ENCODE measurements at places on chromosomes 16 and 17. TPM values are rescaled to one million over a fixed set of nuclear protein-coding genes. Genes with fewer than 3 reads are reported as not detected.
A peak's percentile ranks its signal among the peaks of the same experiment; 100 is the strongest.

Gene NDUFAB1
- total RNA-seq, result 78.9 TPM

Gene KIF2B
- not detected for total RNA-seq

Gene GCGR
- total RNA-seq, result not detected

Gene CCDC144A
- 10.3 TPM for total RNA-seq

Gene PDIA2
- total RNA-seq, result 0.43 TPM

Gene SLC26A11
- total RNA-seq, result 12.5 TPM

Gene PRSS8
- under 0.01 TPM for total RNA-seq

DNA sequence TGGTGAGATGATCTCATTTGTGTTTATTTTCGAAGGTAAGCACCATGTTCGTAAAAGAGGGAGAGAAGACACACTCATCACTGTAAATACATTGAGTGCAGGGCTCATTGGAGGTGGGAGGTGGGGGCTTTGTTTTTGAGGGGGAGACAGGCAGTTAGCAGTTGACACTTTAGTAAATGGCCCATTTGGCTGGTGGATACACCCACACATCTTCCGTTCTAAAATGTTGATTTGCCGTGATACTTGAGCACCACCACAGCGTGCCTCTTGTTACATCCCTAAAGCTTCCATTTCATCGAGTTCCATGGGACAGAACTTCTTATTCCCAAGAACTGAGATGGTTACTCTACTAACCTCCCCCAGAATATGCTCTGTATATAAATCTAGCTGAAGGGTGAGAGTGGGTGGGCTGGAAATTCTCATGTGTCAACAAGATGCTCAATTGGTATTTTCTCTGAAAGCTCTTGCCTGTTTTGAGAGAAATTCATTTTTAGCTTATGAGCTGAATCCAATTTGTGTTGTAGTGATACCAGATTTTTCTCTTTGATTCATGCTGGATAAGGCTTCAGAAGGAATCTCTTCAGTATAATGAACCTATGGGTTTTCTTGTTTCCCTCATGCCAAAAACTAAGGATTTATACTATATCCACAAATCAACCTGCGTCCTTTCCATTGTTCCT is 314.3 kb downstream of the RBFOX1 start:
- no peak for DNase-seq

DNA sequence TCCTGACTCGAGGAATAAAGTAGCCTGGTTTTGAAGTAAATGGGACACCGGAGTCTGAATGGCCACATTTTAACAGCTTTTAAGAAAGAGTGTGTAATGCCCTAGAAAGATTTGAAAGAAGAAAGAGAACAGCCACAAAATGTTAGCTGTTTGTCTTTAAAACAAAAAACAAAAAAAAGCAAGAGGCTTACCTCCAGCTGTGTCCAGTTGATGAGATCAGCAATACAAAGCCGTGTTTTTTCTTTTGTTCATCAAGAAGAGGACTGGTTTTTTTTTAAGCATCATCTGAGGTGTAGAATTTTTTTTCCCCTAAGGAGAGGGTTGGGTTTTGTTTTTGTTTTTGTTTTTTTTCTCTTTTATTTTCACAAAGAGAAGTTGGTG is 58.8 kb downstream of the NKD1 start:
- DNase-seq, result no peak

GRCh38 chr17:36697903-36698530 is 96.6 kb downstream of the MRM1 start:
- peak; percentile 13 for DNase-seq

DNA sequence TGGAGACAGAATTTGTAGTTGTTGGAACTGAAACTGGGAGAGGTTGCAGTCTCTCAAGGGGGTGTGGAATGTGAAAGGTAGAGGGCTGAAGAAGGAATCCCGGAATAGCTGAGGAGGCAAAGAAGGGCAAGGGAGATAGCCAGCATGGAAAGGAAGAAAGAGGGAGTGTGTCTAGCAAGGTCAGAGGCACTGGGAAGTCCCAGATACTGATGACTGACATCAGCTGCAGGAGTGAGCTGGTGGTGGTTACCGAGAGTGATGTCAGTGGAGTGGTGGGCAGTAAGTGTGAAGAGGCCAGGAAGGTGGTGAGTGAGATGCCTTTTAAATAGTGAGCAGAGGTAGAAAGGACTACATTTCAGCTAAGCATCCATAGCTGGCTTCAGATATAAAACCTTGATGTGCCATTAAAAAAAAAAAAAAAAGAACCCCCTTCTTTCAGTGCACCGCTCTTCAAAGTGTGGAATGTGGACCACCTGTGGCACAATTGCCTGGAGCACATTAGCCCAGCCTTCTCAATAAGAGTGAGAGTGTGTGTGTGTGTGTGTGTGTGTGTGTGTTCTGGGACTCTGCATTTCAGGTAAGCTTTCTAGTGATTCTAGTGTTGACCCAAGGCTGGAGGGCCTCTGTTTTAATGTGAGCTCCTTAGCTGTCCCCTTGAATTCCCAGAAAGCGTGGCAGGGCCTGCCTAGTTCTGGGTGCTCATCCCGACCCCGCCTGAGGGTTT is 8.5 kb downstream of the PRMT7 start:
- no peak for DNase-seq

- DNase-seq, result no peak
These were observed 4.0 kb downstream of the ALG1 start for GRCh38 chr16:5075637-5076036.

DNA sequence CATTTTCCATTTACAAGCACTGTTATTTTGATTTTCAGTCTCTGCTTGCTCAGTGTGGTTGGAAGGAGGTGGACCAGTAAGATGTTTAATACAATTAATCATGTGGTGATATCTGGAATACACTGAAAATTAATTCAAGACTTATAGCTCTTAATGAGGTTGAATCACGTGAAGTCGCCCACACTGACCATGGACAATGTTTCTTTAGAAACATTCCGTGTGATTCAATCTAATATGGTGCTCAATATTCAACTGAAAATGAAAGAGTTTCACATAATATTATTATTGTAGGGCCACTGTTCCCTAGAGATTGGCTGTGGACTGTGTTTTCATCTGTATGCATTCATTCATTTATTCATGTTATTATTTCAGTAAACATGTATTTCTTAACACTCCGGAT is 45.2 kb upstream of the MAF start:
- no peak for DNase-seq

DNA sequence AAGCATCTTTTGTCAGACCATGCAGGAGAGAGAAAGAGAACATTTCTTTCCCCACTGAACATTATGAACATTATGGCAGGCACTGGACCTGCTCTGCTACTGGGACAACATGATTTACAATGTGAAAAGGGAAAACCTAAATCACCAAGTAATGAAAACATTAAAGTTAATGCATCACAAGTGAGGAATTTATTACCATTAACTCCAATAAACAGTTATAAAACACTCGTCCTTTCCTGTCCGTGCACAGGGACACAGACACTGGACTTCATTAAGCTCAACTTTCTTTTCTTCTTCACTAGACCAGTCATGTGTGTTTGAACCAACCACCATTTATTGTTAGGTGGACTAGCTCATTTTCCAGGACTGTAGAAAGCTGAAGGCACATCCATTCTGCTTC is 95.4 kb downstream of the SNX11 start:
- no peak for DNase-seq

DNA sequence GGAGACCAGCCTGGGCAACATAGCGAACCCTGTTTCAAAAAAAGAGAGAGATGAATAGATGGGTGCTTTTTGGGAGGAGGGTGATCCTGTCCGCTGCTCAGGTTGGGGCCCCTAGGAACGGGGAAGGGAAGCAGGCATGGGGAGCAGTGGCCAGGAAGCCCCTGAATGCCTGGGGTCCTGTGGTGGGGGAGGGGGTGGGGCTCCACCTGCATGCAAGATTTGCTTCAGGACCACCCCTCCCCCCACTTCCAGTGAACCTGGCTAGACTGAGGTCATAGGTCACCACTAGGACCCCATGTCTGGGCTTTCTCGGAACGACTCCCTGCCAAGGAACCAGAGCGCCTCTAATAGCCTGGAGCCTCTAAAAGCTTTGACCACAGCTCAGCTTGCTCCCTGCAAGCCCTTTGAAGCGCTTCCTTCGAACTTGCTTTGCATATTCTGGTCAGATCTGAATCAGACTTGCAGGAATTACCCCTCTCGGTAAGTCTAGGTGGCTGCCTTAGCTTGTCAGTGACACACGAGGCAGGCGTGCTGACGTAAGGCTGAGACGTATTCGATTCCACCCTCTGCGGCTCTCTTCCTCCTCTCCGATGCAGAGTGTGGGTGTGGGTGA is 3.7 kb downstream of the SOCS3 start:
- peak; percentile 90 for DNase-seq

DNA sequence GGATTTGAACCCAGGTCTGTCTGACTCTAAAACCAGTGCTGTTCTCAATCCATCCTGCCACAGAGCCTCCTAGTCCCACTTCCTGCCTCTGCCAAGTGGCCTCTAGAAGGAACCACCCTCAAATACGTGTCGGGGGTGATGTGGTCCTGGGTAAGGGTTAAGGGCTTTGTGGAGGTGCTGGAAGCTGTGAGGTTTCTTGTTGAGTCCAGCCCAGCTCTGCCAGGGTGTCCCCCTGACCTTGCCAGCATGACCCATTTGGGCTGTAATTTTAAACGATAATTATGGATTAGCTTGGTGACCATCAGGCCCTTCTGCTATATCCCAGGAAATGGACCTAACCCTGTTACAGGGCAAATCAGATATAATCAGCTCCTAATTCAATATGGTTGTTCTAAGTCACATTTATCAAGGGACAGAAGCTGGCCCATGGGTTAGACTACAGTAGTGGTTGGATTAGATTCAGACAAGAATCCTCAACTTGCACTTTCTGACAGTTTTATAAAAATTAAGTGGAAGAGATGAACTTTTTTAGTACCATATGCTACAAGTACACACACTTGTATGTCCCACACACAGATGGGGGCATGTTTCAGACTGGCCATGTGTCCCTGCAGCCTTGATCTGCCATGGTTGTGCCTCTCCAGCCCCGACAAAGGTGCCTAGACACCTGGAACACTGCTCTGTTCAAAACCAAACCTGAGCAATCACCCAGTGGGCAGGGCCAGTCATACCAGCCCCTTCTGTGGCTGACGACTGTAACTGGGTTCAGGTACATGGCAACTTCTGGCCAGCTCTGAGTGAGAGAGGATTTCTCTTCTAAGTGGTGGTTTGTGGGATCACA is 48.0 kb downstream of the SMPD3 start:
- no peak for DNase-seq

DNA sequence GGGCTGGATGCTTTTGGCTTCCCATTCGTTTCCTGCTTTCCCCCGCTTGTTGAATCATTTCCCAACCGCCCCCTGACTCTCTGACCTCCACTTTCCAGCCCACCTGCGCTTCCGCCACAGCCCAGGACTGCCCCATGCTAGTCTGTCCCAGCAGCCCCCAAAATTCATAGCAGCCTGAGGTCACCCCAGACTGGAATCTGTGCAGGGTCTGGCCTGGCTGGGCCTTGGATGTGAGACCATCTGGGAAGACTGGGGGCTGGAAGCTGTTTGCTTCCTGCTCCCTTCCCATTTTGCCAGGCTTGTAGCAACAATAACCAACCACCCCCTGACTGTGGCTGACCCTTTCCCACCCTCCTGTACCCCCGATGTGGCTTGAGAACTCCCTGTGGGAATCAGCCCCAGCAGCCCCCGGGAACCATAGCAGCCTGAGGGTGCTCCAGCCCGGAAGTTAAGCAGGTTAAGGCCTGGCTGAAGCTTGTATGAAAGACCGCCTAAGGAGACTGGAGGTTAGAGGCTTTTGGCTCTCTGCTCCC is 2290.8 kb downstream of the TP53TG3F start:
- DNase-seq, result no peak

- DNase-seq, result peak; percentile 94
These were observed at the start of gene BCAR1 for GRCh38 chr16:75251280-75252048. BCAR1 (minus strand) TSS chr16:75251624; CDS start chr16:75251482, 142 bp downstream.
